Caco-2 (cell line): ENCODE measurements at places on chromosomes 1 and 21. TPM values are rescaled to one million over a fixed set of nuclear protein-coding genes. Genes with fewer than 3 reads are reported as not detected.

Gene SMG5
- 146 and 155 TPM in 2 replicates for total RNA-seq

- H3K36me3 ChIP-seq: no peaks in the 10 kb centered on the region
- H3K27ac ChIP-seq: no peak overlapping the region
- no peaks in the 10 kb centered on the region for H3K4me1 ChIP-seq
- DNase-seq: peak; percentile 72
- H3K4me3 ChIP-seq: no peak overlapping the region
Observed at GRCh38 chr1:235513495-235514366, 9.5 kb upstream of the B3GALNT2 start.

DNA sequence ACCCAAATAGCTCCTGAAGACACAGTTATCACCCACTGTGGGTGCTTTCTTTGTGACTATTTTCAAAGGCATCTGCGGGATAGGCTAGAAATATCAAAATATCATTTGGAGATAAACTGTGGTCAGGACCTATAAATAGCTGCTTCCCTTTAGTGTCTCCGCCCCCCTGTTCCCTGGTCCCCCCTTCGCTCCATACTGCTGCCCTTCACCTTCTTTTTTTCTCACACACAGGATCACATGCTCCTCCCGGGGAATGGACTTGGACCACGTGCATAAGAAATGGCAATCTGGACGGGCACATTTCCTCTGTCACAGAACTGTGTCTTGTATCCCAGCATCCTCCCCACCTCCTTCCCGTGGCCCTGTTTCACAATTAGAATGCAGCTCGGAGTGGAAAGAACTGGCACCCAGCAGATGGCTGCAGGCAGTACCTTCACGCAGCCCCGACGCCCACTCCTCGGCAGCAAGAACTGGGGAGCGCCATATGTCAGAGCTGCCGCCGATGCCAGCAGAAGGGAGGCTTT, 68.8 kb upstream of the SSX2IP start:
- no peak overlapping the region for H3K27ac ChIP-seq
- H3K36me3 ChIP-seq: no peaks in the 10 kb centered on the region
- H3K4me1 ChIP-seq: no peaks in the 10 kb centered on the region
- H3K27me3 ChIP-seq: no peaks in the 10 kb centered on the region

DNA sequence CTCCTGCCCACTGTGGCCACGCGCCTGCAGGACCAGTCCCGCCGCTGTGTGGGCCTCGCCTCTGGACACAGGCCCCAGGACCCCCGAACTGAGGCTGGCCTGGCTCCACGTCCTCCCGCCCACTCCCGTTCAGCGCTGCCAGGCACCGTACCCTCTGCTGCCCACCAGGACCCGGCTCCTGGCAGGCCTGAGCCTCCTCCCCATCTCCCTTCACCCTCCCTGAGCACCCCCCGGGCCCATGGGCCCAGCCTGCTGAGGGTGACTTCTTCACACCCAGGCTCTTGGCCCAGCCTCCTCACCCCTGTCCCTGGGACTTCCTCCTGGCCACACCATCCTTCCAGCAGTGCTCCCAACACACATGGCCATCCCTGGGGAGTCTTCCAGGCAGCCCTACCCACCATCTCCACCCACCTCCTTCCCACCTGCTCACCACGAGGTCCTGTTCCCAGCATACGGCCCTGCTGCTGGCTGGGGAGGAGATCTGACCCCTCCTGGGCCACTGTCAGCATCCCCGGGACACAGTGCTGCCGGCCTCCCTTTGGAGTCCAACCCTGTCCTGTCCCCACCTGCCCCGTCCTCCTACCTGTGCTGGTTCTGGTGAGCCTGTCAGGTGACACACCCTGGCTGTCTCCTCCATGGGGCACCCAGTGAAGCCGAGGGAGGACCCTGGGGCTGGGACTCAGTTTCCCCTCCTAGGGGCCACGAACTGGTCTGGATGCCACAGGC, 53.7 kb downstream of the SLX9 start:
- H3K4me1 ChIP-seq: no peaks in the 10 kb centered on the region
- no peak overlapping the region for H3K27ac ChIP-seq
- no peak for DNase-seq
- H3K4me3 ChIP-seq: no peak overlapping the region
- H3K27me3 ChIP-seq: no peaks in the 10 kb centered on the region

- H3K27ac ChIP-seq: no peak overlapping the region
- no peak overlapping the region for H3K4me3 ChIP-seq
- no peak for DNase-seq
Observed at GRCh38 chr1:147509786-147510395, 31.4 kb upstream of the BCL9 start.

- H3K27ac ChIP-seq: no peak overlapping the region
- H3K27me3 ChIP-seq: no peaks in the 10 kb centered on the region
- DNase-seq: peak; percentile 34
- H3K36me3 ChIP-seq: no peaks in the 10 kb centered on the region
- H3K4me1 ChIP-seq: no peaks in the 10 kb centered on the region
Observed at GRCh38 chr1:195345149-195345548, 1263.1 kb downstream of the KCNT2 start.

Gene IRF6
- total RNA-seq: 27.3 and 30.3 TPM in 2 replicates

- no peak for DNase-seq
- H3K4me1 ChIP-seq: peaks cover 21% of the 10 kb centered on the region
- peaks cover 2% of the 10 kb centered on the region; the same call in 1 of the 2 replicates for H3K36me3 ChIP-seq
- H3K4me3 ChIP-seq: no peak overlapping the region
Observed at GRCh38 chr1:168512864-168513595, 30.8 kb downstream of the XCL2 start.

GRCh38 chr1:68495968-68496679, 758 bp downstream of the DEPDC1 start:
- H3K27ac ChIP-seq: peak overlapping the region; percentile 78
- peaks cover 5% of the 10 kb centered on the region; the same call in 1 of the 2 replicates for H3K4me1 ChIP-seq
- no peaks in the 10 kb centered on the region for H3K36me3 ChIP-seq
- no peaks in the 10 kb centered on the region for H3K27me3 ChIP-seq
- H3K4me3 ChIP-seq: peak overlapping the region; percentile 83
- DNase-seq: no peak

DNA sequence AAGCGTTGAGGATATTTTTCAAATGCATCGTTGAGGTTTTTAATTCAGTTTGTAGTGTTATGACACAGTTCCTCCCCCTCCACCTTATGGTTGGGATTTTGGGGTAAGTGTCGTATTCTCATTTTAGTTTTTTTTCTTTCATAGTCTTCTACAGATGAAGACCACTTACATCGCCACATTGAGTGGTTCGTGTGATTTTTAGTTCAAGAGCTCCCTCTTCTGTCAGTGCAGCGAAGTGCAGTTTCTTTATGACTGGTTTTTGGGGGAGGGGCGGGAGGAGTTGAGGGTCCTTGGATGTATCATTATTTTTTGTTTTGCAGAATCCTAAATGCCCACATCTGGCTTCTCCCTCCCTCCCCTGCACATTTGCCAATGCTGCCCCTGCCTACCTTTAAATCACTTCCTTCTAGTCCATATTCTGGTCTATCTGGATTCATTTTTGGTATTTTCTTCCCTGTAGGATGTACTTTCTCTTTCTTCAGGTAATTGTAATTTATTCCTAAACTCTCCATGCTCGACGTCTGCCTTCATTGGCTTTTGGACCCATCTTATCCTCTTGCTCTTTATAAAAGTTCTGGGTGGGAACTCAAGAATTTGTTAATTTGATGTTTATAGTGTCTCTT, 433.1 kb downstream of the CAMTA1 start:
- no peak overlapping the region for H3K27ac ChIP-seq
- no peaks in the 10 kb centered on the region for H3K27me3 ChIP-seq
- no peaks in the 10 kb centered on the region for H3K36me3 ChIP-seq
- DNase-seq: no peak
- H3K4me3 ChIP-seq: no peak overlapping the region
- no peaks in the 10 kb centered on the region for H3K4me1 ChIP-seq

Gene HFM1
- 0.26 and 0.48 TPM in 2 replicates for total RNA-seq

Gene MOB3C
- 1.6 and 2.1 TPM in 2 replicates for total RNA-seq
